ENCODE measurements at places on chromosomes 7 and 10.
A peak's percentile ranks its signal among the peaks of the same experiment; 100 is the strongest.

DNA sequence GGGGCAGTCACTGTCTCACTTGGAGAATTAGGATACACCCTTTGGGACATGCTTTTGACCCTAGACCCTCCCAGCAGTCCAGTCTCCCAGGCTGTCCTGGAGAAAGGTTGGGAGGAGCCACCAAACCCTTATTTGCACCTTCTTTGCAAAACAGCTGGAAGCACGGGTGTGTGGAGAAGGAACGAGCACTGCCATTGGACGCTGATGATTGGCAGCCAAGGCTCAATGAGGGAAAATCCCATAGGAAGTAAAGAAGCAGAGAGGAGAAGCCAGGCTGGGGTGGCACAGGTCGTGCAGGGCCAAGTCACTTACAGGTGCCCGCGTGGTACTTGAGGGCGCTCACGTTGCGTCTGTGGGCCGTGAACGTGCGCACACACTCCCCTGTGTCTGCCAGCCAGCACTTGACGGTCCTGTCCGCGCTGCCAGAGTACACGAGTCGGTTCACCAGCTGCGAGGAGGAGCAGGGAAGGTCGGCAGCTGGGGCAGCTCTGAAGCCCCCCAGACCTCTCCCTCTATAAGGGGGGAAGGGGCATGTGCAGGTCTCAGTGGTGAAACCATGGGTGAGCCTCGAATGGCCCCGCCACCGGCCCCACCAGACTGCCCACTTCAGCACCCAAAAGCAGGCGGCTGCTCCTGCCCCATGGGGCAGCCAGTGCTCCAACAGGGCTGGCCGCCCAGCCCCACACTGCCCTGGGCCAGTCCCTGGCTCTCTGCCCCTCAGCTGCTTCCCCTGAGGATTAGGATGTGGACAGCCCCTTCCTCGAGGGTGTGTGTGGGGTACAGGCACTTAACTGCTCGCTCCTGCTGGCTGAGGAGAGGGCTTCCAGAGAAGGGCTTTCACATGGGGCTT, 24.8 kb downstream of the WDR86 start:
- DNase-seq = no peak

DNA sequence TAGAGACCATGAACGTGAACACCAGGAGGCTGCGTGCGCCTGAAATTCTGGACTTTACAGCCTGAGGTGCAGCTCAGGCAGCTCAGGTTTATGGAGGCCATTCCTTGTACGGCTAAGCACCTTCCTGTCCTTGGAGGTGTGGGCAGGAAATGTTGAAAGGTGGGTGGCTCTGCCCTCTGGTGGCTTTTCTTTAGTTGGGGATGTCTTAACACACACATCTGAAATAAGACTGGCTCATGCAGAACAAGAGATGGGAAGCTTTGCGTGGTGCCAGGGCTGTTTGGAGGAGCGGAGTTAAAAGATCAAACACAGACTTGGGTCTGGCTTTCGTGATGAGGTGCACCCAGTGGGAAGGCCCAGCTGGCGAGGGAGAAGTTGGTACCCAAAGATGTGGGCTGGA, 64.1 kb downstream of the DOCK1 start:
- DNase-seq = no peak

- DNase-seq = no peak
These were observed 82.7 kb downstream of the CPXM2 start for GRCh38 chr10:123808906-123809305.

DNA sequence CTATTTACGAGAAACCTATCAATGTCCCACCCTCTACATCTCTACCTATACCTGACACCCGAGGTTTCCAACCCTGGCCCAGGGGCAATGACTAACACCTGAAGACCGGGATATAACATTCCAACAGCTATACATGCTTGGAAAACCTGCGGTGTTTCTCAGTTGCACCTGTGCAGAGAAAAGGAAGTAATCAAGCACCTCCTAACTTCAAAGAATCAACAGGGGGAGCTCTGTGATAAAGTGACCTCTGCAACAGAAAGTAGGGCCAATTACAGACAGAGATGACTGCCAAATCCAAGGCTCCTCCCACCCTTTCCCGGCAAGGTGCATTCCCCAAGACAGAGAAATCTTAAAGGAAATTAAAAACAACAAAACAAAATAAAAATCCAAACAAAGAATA, 41.3 kb downstream of the CCDC6 start:
- DNase-seq = no peak

- no peak for DNase-seq
These were observed 1334.7 kb downstream of the REEP3 start for GRCh38 chr10:64855941-64856340.

DNA sequence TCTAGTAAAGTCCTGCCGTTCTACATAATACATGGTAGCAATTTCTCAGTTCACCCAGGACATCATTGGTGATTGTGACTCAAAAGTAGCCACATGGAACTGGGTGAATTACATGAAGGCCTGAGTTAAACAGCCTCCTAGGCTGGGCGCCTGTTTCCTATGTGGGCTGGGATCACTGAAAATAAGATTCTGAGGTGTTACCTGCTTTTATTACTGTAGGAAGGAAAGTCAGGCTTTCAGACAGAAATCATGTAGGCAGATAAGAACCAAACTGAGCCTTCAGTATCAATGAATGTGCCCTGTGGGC, 160.4 kb downstream of the CAMK1D start:
- no peak for DNase-seq

GRCh38 chr10:33329178-33329577, 5.3 kb downstream of the NRP1 start:
- DNase-seq = no peak

GRCh38 chr7:67858931-67859330, 862.3 kb downstream of the TYW1 start:
- DNase-seq = no peak

- DNase-seq = no peak
These were observed 973.5 kb downstream of the ANKRD7 start for GRCh38 chr7:119197877-119198527.

DNA sequence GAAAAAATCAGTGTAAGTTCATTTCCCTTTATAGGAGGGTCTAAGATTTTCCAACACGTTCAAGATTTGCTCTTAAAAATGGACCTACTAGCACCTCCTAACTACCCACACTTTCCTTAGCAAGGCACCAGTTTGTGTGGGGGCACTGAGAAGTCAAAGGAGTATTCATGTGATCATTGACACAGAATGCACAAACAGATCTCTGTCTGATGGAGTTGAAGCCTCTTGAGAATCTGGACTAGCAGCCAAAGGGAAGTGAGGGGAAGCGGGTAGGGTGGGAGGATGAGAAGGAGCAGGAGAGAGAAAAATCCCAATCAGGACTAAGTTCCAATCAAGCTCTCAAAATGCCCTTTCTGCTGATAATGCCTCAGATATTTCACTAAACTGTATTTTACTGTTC, 4.1 kb downstream of the MMS19 start:
- no peak for DNase-seq

DNA sequence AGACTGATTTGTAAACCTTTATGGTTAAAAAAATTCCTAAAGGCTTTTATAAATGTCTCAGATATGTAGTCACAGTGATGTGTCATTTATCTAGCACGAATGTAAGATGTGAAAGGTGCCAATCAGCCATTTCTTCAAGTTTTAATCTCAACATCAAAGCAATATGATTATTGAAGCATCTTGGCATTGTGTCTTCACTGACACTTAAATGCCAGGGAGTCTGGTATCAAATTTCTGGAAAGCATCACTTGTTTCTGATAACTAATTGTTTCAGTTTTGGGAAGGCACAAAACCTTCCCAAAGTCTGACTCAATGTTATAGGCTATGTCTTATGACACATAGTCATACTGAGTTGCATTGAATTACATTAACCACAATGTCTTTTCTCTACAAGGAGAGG, 492.0 kb upstream of the CNTNAP2 start:
- no peak for DNase-seq

DNA sequence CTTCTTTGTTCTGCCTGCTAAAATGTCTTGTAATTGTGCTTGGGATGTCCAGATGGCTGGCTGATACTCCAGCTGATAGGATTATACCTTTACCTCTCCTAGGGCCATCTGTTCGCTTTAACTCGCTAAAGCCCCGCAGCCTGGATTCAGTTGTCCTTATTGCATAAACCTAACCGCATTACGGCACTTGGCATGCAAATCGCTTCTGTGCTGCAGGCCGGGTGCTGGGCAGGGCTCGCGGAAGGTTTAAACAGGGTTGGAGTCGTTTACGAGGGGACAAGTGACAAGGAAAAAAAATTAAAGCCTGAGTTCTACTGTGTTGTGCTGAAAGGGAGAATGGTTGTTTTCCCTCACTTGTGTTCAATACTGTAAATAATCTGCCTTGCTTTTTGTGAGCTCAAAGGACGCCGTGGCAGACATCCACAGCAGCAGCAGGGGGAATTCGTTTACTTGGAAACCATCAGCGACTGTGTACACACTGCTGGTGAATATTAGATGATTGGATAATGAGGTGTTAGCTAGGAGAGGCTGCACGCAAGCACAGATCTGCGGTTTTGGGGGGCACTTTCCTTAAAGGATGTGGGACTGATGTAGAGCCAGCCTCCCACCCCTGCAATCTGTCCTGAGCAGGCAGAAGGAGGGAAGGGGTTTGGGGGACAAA, 93.0 kb downstream of the EBF3 start:
- no peak for DNase-seq

GRCh38 chr7:28483112-28483511, 70.8 kb downstream of the CREB5 start:
- DNase-seq = no peak

GRCh38 chr10:96577069-96577468, 9.7 kb downstream of the TM9SF3 start:
- DNase-seq = no peak

GRCh38 chr10:1954300-1954699, 217.0 kb upstream of the ADARB2 start:
- DNase-seq = no peak

GRCh38 chr10:8048281-8049008, 6.0 kb upstream of the GATA3 start:
- peak; percentile 57 for DNase-seq
